ENCODE measurements at places on chromosomes 5 and 9.

DNA sequence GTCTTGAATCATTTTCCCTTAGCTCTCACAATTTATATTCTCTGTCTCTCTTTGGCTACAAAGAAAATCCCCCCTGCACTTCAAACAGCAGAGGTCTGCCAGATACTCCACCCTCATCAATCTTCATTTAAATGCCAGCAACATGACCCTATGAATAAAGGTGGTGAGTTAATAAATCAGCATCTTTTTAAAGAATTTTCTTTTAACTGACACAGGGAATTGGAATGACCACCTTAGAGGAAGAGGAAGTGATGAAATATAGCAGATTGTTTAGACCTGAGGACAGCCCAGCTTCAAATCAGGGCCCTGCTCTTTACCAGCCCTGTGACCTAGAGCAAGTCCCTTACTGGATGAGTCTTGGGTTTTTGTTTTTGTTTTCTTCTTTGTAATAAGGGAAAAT, 223.1 kb upstream of the PAPPA start:
- no peak for DNase-seq

DNA sequence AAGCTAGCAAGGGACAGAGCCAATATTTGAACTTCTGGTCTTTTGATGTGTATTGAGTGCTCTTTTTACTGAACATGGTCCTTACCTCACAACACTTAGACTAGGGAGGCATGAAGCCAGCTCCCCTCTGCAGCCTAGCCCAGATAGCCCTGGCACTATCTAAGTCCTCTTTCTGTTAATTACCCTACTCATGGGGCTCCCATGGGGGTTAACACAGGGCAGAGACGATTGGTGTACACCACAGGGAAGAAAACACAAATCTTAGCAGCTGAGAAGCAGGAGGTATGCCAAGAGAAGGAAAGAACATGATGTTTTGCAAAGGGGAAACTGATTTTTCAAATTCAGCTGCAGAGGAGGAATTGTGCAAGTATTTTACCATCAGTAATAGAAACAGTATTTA, 383.8 kb downstream of the TMEM232 start:
- DNase-seq, result no peak

DNA sequence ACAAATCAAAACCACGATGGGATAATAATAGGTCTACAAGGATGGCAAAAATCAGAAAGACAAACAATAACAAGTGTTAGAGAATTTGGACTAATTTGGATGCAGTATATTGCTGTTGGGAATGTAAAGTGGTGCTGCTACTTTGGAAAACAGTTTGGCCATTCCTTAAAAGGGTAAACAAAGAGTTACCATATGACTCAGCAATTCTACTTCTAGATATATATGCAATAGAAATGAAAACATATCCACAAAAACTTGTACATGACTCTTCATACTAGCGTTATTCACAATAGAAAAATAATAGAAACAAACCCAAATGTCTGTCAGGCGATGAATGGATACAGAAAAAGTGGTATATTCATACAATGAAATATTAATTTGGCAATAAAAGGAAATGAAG, 58.3 kb downstream of the JAK2 start:
- DNase-seq, result no peak

- DNase-seq, result no peak
Measured at GRCh38 chr5:141605523-141606277, 13.1 kb downstream of the DIAPH1 start.

All from LHCN-M2 (cell line).